Bronchus fibroblast of lung (primary cell): ENCODE measurements at places on chromosomes 6 and 20. TPM values are rescaled to one million over a fixed set of nuclear protein-coding genes. Genes with fewer than 3 reads are reported as not detected.

MUC22 gene
- total RNA-seq: not detected in 2 replicates

BMP2 gene
- 2.2 and 3.2 TPM in 2 replicates for total RNA-seq

ZSCAN16 gene
- 1.7 and 1.8 TPM in 2 replicates for total RNA-seq

APCDD1L gene
- total RNA-seq: 2.7 and 4.2 TPM in 2 replicates

MLIP gene
- total RNA-seq: 0.59 TPM in 1 of 2 replicates, not detected in the other

BPIFB1 gene
- total RNA-seq: not detected in 2 replicates

FNDC1 gene
- 0.15 and 0.17 TPM in 2 replicates for total RNA-seq

KCNK15 gene
- not detected in 2 replicates for total RNA-seq

WFDC5 gene
- total RNA-seq: not detected in 2 replicates

KDM1B gene
- total RNA-seq: 7.9 and 9.2 TPM in 2 replicates

SEL1L2 gene
- not detected in 2 replicates for total RNA-seq

SAMD10 gene
- total RNA-seq: 2.2 and 4.5 TPM in 2 replicates

SMLR1 gene
- not detected in 2 replicates for total RNA-seq

SIRPA gene
- 14.1 and 16.9 TPM in 2 replicates for total RNA-seq

MYH7B gene
- under 0.01 and 0.15 TPM in 2 replicates for total RNA-seq
